ENCODE measurements at places on chromosomes 11 and 22.
A peak's percentile ranks its signal among the peaks of the same experiment; 100 is the strongest.

- peak; percentile 14 for DNase-seq
Measured at GRCh38 chr22:22201185-22201929, 43.2 kb upstream of the VPREB1 start.

- no peak for DNase-seq
Measured at GRCh38 chr22:43446916-43447315, 35.1 kb downstream of the MPPED1 start.

DNA sequence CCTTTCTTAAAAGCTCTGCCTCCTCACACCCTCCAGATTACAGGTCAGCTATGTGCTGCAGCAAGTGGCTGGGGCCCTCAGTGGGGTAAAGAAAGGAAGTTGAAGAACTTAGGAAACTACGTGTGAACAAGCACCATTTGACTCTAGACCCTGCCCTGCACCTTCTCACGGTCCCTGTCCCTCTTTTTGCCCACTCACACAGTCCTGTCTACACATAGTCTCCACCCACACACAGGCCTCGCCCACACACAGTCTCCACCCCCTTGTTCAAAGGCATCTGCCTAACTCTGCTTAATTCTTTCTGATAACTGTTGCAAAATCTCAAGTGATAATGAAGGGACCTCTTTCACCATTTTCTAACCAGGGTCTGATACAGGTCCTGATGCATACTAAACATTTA is 59.0 kb downstream of the TMPRSS5 start:
- no peak for DNase-seq

- DNase-seq: no peak
Measured at GRCh38 chr11:64334764-64335735, 5.0 kb upstream of the CCDC88B start.

DNA sequence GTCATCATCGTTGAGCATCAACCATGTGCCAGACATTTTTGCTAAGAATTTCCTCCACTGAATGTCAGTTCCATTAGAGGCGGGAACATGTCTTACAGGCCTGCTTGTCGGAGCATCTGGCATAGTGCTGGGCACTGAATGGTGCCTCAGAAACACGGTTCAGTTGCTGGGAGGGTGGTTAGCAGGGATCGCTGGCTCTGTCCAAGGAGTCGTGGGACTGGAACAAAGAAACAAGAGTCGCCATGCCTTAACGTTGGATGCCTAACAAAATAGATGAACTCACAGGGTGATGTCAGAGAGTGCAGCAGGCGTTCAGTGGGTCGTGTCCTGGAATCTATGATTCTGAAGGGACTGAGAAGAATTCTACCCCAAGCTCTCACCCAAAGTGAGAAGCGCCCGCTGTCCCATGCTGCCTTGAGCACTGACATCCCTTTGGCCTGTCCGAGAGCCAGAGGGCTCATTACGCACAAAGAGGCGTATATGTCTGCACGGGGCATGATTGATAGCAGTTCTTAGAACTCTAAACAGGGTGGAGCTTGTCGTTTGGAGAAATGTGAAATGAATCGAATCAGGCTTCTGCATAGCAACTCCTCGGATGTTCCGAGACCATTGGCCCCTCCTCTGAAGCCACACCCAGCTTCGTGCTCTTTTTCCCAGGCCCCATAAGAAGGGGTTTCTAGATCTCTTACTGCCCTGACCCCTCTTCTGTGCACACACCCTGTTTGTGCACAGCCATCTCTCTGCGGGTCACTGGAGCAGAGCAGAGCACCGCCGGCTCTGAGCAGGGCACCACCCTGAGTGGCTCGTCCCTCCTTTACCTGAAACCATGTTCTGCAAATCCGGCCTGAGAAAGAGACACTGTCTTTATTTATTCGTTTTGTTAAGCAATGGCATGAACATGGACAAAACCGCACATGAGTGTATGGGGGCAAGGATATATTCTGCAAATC is 113.1 kb upstream of the B3GAT1 start:
- no peak for DNase-seq

- no peak for DNase-seq
Measured at GRCh38 chr11:17581036-17581731, 34.1 kb downstream of the OTOG start.

All from effector CD8-positive, alpha-beta T cell (primary cell).